Umbilical cord (tissue), 2 donors: ENCODE measurements at places on chromosomes 6 and 20. TPM values are rescaled to one million over a fixed set of nuclear protein-coding genes. Genes with fewer than 3 reads are reported as not detected.

GRCh38 chr20:58787211-58788005 is 63.3 kb downstream of the GNAS-AS1 start:
- DNase-seq: no peak

GRCh38 chr6:20838113-20838512 is 303.9 kb downstream of the CDKAL1 start:
- DNase-seq: no peak

DNA sequence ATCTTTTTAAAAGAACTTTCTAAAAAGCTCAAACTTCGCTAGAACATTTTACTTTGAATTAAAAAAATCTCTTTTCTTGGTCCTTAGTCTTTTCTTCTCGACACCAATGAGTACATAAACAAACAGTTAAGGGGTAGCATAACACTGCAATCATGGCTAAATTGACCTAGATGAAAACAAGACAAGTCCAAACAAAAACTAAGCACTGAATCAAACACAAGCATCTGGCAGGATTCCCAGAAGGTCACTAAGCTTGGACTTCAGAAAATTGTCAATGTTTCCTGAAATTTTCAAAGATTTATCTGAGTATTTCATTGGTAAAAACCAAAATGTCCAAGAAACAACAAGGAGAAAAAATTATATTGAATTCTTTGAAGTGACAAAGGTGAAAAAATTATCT is 5.0 kb downstream of the COL21A1 start:
- no peak for DNase-seq

- DNase-seq: no peak
Measured at GRCh38 chr6:163579880-163580295, 165.4 kb downstream of the QKI start.

DNA sequence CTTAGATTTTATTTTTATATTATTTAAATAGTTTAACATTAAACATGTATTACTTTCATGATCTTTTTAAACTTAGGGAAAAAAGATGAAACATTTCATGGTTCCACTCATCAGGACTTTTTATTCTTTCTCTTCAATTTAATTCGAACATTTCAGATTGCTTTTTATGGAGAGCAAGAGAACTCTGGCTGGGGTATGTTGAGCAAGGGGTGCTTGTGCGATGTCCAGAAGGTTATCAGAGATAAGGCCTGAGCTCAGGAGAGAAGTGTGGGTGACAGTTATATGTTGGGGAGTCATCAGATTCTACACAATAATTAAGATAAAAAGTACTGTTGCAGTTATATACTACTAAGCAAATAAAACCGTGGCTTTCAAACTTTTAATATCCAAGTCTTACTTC is 37.5 kb downstream of the FKBP5 start:
- no peak for DNase-seq

GRCh38 chr20:25706793-25707192 is 10.1 kb upstream of the ZNF337 start:
- DNase-seq: no peak

DNA sequence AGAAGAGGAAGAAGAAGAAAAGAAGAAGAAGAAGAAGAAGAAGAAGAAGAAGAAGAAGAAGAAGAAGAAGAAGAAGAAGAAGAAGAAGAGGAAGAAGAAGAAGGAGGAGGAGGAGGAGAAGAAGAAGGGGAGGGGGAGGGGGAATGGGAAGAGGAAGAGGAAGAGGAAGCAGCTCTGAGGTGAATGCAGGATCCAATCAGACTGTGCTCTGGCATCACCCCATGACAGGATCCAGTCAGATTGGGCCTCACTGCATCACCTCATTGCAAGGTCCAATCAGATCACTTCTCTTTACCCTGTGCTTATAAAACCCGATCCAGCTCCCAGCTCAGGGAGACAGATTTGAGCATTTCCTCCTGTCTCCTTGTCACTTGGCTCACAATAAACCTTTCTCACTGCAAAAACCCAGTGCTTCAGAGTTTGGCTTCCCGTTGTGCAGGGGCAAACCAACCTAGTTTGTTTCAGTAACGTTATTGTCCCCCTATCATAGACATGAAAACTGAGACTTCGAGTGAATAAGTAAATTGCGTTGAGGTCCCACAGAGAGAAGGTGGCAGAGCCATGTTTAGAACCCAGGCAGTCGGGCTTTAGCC is 28.6 kb upstream of the YWHAB start:
- no peak for DNase-seq

DNA sequence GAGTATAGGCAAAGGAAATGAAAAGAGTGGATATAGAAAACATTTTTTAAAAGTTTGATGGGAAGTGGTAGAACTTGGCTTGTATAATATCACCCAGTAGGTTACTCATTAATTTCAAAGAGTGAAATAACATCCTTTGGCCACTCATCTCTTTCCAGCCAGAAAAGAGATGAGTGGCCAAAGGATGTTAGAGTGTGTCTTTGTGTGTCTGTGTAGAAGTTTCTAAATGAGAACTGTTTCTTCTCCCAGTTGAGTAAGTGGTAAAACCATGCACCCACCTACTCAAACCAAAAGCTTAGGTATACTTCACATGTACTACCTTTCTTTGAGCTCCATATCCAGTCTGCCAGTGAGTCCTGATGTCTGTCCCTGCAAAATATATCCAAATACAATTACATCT is 47.7 kb upstream of the TMEM244 start:
- DNase-seq: no peak

DNA sequence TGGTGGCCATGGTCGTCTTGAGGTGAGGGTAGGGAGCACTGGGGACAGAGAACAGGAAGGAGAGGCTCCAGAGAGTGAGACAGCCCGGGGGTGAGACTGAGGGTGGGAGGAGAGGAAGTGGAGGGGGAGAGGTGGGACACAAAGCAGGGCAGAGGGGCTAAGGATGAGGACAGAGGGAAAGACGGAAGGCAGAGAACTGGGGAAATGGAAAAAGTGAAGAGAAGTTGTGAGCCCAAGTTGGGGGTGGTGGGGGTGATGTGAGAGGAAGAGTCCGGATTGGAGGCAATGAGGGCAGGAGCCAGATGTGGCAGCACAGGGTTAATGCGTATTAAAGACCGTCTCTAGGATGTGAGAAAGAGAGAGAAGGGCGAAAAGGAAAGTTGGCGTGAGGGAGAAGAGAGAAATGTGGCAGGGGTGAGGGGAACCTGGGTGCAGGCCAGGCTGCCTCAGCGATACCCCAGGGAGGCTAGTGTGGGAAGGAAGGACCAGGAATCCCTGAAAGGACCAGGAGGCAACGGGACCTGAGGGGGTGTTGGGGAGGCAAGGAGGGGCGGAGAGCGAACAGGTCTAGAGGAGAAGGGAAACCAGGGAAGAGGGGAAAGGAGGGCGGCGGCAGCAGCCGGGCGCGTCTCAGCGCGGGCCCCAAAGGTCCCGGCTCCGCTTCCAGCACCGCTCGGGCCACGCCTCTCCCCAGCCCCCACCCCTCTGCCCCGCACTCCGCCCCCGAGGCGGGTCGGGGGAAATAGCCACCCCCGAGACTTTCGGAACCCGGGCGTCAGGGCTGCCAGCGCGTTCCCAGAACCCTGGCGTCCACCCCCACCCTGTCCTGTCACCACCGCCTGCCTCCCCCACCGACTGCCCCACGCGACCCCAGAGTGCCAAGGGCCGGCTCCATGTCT is at the start of gene PPP1R18:
Gene PPP1R18, minus strand, starts transcription at position 637 of the 899 bp plus-strand sequence. Its CDS starts 627 bp downstream, at position 10.
- DNase-seq: peak; percentile 84

GRCh38 chr6:678520-678919 is 14.4 kb downstream of the EXOC2 start:
- DNase-seq: no peak

GRCh38 chr6:139174961-139175360 is 40.1 kb downstream of the HECA start:
- no peak for DNase-seq

DNA sequence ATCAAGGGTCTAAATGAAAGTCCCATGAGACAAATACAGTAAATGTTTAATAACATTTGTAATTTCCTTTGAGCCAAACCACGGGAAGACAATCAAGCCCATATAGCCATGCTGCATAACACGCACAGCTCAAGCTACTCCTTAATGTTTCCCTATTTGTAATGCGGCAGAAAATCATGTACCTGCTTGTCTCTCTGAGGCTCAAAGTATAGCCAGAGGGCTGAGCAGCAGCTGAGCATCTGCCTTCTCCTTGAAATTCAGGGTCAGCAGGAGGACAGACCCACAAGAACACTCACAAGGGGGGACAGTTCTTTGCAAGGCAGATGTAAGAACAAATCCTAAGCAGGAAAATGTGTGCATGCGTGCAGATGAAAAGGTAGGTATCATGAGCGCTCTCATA is 45.8 kb upstream of the JARID2 start:
- peak; percentile 67 for DNase-seq

- no peak for DNase-seq
Measured at GRCh38 chr6:157714153-157714490, 108.9 kb upstream of the SNX9 start.

- DNase-seq: no peak
Measured at GRCh38 chr20:16017656-16018055, 555.6 kb downstream of the KIF16B start.

DNA sequence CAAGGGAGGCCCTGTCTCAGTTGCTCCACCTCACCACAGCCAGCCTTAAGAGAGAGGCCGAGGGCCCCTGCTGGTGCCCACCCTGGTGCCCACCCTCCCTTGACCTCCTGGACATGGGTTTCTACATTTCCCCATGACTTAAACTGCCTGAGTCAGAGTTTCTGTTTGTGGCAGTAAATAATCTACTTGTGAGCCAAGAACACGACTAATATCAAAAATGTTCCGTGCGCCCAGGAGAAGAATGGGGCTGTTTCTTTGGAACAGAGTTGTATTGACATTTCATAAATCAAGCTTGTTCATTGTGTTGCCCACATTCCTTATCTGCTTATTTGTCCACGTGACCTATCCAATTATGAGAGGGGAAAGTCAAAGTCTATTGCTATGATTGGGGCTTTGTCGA is 143.5 kb downstream of the ANKRD60 start:
- DNase-seq: no peak

DNA sequence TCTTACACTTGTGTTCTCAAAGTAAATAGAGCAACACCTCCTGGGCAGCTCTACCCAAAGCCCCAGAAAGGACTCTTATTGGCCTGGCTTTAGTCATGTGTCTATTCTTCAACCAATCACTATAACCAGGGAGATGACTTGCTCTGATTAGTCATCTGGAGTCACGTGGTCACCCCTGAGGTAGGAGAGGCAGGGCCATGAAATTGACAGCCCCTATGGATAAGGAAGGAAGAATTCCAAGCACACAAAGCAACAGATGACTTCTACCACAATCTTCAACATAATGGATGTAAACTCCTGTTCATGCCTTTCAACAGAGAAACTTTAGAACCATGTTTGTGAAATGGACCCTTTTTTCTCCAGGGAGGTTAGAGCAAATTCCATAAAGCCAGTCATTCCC is 24.6 kb upstream of the EYA2 start:
- DNase-seq: no peak

GRCh38 chr6:57275384-57275783 is 42.0 kb upstream of the PRIM2 start:
- DNase-seq: no peak

- no peak for DNase-seq
Measured at GRCh38 chr6:109834131-109834530, 143.0 kb downstream of the FIG4 start.

GRCh38 chr6:158113802-158114201 is 54.3 kb downstream of the SERAC1 start:
- no peak for DNase-seq

DNA sequence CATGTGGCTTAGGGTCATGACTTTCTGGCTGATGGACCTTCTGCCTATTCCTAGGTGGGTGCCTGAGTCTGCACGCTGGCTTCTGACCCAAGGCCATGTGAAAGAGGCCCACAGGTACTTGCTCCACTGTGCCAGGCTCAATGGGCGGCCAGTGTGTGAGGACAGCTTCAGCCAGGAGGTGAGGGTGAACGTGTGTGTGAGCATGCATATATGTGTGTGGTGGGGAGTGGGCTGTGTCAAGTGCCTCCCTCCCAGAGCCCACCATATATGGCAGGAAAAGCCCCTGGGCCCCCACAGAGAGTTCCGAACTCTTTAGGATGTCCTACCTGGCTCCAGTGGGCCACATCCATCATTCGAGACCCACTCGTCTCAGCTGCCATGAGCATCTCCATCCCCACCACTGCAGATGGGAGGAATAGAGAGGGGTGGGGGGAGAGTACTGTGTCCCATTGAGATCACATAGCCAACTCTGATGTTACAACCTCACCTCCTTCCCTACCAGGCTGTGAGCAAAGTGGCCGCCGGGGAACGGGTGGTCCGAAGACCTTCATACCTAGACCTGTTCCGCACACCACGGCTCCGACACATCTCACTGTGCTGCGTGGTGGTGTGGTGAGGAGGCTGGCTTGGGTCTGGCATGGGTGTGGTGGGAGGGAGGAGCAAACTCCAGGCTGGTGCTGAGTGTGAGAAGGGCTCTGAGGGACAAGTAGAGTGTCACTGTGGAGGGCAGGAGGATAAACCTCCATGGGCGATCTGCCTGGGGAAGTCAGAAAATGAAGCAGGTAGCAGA is 3.2 kb downstream of the SLC22A7 start:
- no peak for DNase-seq

CD109 gene
- total RNA-seq: 37.6 TPM

CCN6 gene
- 6.7 TPM for total RNA-seq

FILIP1 gene
- 79.2 TPM for total RNA-seq

FAM209A gene
- total RNA-seq: not detected

LY6G6F gene
- total RNA-seq: not detected

POLR1C gene
- total RNA-seq: 20.2 TPM

MPIG6B gene
- total RNA-seq: 3.1 TPM

NQO2 gene
- total RNA-seq: 10.8 TPM

GPLD1 gene
- not detected for total RNA-seq
